AML-193 (cell line): ENCODE measurements at places on chromosomes 2 and 18.
A peak's percentile ranks its signal among the peaks of the same experiment; 100 is the strongest.

DNA sequence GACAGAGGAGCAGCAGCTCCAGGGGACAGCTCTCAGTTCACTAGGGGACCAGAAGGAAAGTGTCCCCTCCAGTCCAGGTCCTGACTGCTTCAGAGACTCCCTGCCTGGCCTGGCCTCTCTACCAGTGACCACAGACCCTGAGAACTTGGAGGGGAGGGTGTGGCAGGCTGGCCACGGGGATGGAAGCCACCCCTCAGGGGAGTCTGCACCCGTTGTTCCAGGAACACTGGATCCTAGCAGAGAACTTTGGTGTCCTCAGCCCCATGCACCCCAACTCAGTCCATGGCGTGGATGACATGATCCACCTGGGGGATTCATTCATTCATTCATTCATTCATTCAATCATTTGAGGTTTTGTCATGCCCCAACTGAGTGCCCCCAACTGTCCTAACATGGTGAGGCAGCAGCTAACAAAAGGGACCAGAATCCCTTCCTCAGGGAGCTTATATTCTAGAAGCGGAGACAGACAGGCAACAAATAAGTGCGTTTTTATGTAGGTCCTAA, 31.9 kb downstream of the MYO7B start:
- DNase-seq, result no peak

GRCh38 chr2:159961037-159961436, 101.4 kb downstream of the PLA2R1 start:
- no peak for DNase-seq

DNA sequence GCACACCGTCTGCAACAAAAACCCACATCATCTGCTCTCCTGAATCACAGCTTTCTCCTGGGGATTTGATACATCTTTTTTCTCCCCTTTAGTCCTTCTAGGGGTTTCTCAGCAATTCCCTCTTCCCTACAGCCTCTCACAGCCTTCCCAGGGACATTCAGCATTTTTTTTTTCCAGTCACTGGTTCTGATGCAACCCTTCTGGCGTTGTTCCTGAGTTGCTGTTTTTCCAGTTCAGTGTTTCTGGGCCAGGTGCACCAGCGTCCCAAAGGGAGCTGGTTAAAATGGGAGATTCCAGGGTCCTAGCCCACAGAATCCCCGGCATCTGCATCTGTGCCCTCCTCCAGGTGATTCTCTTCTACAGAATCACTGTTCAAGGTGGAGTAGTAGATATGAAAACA, 36.1 kb downstream of the ADCY3 start:
- DNase-seq, result no peak

- DNase-seq, result peak; percentile 76
These were observed 178.6 kb downstream of the ZBTB7C start for GRCh38 chr18:48230467-48231113.

DNA sequence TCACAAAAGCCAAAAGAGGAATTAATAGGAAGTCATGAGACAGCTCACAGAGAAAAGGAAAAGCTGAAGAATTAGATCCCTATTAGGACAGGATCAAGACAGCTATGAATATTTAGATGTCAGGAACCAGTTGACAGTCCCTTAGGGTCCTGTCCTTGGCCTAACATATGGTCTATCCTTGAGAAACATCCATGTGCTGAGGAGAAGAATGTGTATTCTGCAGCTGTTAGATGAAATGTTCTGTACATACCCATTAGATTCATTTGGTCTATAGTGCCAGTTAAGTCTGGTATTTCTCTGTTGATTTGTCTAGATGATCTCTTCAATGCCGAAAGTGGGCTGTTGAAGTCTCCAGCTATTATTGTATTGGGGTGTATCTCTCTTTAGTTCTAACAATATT, 37.6 kb upstream of the SLC40A1 start:
- no peak for DNase-seq

DNA sequence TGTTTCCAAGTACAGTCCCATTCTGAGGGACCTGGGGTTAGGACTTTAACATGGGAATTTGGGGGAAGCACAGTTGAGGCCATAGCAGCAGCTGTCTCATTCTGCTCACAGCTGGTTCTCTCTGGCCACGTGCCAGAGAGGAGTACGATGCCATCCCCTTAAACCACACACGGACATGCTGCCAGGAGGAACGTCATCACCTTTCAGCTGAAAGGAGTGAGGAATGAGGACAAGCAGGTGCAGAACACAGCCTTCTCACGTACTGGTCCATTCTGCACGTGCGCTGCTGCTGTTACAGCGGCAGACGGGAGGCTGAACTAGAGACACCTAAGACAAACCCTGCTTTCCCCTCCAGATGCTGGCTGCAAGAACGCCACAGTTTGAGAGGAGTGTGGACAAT, 33.5 kb downstream of the ODC1 start:
- no peak for DNase-seq

- DNase-seq, result no peak
These were observed 42.5 kb downstream of the SPATS2L start for GRCh38 chr2:200348897-200349563.

DNA sequence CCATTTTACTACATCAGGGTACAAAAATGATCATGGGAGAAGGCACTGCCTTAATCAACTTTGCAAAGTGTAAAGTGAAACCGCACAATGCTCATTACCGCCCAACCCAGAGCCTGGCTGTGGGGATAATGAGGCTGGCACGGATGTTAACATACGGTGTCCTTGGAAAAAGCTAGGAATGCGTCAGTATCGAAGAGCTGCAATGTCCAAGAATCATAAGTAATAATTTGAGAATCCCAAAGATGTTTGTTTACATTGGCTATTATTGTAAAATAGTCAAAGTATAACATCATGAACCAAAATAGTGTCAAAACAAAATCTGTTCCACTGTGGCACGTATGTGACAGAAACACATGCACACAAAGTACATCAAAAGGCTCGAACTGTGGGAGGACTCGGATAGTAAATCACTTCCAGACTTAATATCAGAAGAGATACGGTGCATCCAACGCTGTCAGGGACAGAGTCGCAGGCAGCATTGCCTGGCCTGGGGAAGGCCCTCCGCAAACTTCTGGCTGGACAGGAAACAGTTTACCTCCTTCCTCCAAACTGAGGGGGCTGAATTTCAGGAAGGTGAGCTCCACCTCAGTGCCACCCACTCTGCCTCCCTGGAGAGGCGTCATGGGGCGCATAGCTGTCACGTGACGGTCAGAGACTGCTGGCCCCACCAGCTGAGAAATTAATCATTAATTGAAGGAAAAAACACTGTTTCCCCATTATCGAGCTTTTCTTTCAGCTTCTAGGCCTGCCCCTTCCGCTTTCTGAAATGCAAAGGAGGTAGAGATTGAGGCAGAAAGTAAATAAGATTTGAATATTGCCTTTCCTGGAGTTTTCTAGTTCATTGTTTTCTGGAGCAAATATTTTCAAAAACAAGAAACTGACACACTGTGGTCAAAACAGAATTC, 1.8 kb upstream of the ID2 start:
- DNase-seq, result no peak

GRCh38 chr2:45768208-45768607, 116.7 kb downstream of the PRKCE start:
- DNase-seq, result no peak

- DNase-seq, result no peak
These were observed 23.6 kb downstream of the ZEB2 start for GRCh38 chr2:144496092-144496976.

DNA sequence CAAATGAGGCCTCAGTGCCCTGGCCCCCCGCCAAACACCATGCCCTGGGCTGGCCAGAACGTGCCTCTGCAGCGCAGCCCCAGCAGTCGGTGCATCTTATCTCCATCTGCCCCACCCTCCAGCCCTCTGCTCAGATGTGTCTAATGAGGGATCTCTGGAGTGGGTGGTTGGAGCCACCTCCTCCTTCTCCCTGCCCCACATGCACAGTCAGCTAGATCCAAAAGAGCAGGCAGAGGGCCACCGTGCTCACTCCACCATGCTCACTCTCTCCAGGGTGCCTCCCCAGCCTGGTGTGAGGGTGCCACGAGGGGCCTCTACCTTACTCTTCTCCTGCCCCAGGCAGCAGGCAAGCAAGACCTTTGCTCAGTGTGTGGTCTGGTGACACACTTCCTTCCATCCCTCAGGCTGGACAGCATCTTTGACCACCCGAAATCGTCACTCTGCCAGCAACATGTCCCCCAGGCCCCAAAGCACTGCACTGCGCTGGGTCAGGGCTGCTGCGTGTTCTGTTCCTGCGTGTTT, 266.1 kb upstream of the HDAC4 start:
- DNase-seq, result no peak

DNA sequence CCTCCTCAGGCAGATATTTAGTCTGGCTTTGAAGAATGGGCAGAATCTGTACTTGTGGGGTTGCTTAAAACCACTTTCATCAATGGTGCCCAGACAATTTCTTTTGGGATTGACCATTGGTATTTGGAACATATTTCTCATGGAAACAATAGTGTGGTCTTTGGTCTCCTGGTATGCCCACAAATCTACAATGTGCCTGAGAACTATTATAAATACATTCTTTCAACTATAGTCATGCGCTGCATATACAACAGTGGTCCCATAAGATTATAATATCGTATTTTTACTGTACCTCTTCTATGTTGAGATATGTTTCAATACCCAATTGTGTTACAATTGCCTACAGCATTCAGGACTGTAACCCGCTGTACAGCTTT, 34.8 kb upstream of the PPP4R1 start:
- DNase-seq, result no peak

DNA sequence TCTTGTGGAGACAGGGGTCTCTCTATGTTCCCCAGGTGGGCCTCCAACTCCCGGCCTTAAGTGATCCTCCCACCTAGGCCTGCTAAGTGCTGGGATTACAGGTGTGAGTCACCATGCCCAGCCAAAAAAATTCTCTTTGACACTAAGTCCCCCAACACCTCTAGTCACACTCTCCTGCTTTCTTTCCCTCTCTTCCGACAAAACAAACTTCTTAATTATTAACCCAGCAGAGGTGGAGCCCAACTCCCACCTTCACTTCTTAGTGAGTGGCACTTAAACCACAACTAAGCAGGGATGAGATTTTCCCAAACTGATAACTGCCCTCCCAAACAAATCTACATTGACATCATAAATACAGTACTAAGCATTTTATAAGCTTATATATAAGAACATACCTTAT, 60.5 kb upstream of the PMAIP1 start:
- no peak for DNase-seq

DNA sequence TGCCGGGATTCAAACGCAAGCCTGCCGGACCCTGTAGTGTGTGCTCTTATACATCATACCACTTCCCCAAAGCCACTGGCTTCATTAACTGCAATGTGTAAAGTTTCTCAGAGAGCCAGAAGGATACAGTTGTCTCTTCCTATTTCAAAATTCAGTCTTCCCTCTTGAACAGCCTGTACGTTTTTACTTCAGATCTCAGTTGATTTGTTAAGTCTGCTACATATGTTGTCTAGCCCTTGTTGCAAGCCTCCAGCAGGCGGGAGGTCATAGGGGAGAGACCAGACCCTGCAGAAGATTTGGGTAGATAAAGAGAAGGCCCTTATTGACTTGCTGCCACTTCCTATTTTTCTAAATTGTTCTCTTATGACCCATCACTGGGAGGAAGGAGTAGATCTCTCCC, 56.2 kb downstream of the ARHGEF33 start:
- DNase-seq, result peak; percentile 26

DNA sequence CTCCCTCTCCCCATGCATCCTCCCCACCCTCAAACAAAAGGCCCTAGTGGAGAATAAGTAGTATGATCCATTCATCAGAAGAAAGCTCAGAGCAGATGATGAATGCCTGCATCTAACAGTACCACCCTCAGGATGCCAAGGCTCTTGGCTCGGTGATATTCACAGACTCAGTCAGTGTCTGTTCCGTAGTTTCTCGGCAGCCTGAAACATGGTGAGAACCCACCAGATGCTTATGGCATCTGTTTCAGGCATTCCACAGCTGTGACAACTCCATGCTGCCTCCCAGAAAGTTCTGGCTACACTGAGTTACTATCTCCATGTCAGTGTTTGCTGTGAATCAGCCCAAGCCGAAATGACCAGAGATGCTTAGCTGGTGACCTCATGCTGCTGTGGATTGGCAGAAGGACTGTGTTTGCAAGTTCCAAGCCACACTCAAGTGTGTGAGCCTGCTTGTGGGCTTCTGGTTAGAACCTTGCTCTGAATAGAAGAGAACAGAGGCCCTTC, 83.9 kb downstream of the WDSUB1 start:
- DNase-seq, result no peak

GRCh38 chr2:69046221-69046662, 33.3 kb downstream of the ANTXR1 start:
- no peak for DNase-seq

DNA sequence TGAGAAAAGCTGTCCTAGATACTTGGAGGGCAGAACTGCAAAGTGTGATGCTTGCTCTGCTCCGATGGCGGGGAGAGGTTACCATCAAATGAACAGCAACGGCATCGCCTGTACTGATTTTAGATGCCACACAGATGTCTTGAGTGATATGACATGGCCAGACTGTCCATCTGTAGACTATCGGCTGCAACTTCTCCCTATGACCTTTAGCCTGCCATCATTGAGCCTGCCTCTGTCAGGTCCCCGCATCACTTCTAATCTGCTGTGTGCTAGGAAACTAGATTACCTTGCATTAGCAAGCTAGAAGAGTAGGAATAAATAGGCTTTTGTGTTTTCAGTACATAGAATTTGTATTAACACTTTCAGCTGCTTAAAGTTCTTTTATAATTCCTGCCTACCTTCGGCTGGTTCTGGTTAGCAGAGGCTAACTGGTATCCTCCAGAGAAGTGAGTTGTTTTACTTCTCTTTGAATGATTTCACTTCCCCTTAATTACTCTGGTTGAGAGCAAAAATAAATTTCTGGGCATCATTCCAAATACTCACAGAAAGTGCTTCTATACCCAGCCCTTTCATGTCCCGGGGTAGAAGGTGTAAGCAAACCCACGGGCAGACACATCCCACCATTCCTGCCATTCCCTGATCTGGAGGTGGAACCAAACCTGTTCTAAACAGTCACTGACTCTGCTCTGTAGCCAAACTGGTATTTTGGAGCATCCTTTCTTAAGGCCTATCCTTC, 24.0 kb downstream of the GAREM2 start:
- DNase-seq, result no peak

DNA sequence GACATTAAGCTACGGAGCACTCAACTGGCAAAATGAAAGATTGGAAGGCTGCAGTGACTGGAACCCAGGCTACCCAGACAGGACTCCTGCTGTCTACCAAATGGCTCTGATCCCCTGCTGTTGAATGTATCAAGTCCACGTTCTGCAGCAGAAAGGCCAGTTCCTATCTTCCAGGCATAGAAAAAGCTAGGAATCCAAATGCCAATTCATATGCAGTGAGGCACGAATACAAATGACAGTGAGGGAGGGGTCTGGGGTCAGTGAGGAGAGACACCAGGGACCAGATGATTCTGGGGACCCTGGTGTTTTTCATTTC, 5.3 kb downstream of the NRP2 start:
- DNase-seq, result no peak
